ENCODE measurements at places on chromosomes 2 and 18.

DNA sequence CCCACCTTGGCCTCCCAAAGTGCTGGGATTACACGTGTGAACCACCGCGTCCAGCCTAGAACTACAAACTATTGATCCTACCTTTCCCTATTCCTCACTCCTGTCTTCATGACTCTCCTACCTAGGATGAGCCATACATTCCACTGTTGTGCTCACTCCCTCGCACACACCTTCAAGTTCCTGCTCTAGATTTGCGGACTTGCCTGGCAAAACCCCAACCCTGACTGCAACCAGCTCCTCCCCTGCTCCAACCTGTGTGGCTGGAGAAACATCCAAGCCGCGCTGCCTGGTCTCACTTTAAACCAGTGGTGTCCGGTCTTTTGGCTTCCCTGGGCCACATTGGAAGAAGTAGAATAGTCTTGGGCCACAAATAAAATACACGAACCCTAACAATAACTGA, 5.0 kb upstream of the DNPEP start:
- no peak for DNase-seq

- no peak for DNase-seq
Measured at GRCh38 chr2:43312755-43313641, 86.6 kb upstream of the ZFP36L2 start.

DNA sequence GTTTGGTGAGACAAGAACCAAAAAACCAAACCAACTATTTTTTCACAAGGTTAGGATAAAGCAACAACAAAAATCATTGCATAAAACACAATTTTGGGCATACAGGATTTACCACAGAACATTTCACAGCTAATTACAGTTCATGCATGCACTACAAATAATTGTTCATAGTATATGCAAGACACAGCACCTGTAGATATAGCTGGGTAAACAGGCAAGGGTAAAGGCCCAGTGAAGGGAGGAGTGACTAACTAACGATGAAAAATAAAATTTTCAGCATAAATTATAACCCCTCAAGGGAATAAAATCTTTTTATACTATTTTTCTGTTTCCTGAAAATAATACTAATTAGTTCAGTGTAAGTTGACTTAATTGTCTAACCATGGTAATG, 73.3 kb upstream of the CCDC141 start:
- no peak for DNase-seq

GRCh38 chr2:75493230-75493629, 67.5 kb downstream of the EVA1A start:
- DNase-seq = no peak

DNA sequence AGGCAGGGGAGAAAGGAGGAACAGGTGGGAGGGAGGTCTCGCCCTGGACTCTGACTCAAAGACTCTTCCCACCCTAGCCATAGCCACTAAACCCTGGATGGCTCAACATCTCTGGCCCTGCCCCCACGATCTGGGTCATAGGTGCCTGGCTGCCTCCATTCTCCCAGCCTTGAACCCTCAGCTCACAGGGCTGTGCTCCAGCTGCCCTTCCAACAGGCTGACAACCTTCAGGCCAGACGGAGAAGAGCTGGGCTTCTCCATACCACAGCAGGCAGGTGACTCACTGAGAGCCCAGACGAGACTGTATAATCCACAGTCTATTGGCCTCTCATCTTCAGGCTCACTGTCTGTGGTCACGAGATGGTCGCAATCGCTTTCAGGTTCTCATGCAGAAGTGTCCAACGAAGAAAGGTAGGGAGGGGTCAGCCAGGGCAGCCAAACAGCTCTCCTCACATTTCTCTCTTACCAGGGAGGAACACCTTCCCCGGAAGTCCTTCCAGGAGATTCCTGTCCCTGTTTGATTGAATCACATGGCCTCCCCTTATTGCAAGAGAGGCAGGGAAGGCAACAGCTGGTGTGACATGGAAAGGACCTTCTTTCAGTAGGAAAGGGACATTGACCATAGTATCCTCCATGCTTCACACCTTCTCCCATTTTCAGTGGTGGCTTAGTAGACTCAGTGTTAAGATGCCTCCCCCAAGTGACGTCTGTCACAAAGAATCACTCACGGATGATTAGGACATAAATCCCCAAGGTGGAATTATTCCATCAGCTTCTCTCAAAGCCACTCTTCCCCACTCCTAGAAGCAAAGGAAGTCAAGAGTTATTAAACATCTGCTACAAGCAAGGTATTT, 100.1 kb downstream of the MRO start:
- DNase-seq = no peak

DNA sequence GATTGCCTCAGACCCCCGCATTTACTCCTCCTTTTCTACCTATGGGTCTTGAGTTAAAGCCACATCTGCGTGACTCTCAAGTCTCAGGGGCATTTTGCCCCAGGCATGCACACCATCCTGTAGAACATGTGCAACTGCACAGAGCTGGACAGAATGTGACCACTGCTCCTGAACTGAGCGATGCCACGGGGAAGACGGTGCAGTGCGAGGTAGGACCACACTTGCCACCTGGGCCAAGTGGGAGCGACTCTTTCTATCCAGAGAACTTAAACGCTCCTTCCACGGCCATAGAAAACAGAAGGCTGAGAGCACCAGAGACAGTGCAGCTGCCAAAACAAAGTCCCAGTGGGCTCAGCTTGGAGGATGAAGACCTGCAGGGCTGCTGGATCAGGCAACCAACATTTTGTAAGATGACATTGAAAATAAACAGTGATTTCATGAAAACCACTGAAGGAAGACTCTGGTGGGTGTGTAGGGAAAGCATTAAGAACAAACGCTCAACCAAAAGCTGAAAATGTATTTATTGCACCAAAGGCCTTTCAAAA, 149.0 kb upstream of the HDAC4 start:
- DNase-seq = no peak

DNA sequence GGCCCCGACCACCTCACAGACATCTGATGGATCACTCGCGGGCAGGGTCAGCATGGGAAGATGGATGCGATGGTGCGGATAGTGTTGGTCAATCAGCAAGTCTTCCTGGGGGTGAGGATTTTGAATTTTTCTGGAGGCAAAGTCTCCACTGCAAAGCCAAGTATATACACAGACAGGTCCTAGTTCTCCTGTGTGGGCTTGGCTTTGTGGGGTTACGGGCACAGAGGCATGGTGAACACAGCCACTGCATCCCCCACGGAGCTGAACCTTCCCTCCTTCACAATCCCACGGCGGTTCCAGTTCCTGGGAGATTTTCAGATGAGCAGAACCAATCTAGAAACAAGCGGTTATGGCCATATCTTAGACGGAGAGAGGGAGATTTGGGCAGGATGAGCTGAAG, 35.8 kb downstream of the CNGA3 start:
- DNase-seq = no peak

DNA sequence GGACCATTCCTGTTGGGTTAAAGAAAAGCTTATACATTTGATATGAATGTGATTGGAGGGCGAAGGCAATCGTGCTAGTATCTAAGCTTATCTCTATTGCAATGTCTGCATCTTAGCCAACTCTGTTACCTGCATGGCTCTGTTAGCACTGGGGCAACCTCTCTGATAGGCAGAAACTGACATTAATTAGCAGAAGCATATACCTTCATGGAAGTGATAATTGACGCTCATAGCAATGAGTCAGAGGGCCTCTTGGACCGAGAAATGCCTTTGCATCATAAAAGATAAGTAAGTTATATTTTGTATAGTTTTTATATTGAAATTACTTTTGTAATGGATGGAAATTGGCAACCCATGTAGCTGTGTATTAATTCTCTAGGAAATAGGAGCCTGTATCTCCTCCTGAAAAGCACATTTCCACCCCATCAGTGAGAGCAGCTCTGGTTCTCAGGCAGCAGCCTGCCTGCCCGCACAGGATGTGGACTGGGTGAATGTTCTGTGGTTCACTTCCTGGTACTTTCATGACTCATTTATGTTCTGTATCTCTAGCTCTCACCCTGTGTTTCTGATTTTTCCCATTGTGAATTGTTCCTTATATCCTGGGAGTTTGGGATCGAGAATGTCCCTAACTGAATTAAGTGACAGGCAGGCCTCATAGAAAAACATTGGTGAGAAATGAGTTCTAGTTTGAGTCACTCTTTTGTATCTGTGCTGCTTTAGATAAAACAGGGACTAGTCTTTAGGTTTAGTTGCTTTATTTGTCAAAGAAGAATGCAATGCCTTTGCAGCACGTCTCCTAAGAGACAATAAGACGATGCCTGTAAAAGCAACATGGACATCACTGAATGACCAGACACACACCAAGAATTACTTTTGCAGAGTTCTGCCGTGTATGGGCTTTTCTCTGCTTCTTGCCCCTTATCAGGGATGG, 344.9 kb downstream of the DCDC2C start:
- no peak for DNase-seq

GRCh38 chr18:56508370-56509036, 129.9 kb downstream of the TXNL1 start:
- DNase-seq = no peak

DNA sequence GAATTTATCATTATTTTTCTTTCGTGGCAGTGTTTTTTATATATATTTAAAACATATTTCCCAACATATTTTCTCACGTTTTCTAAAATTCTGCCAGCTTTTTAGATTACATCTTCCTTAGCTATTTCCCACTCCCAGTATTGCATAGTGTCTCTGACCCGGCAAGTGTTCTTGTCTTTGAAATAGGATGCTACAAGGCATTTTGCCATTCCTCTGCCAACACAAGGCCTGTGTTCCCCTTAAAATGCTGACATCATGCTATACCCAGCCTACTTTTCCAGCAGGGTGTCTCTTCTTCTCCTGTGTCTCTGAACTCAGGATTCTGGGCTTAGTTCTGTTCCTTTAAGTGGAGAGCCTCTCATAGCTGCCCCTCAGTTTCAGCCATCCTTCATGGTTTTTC, 115.2 kb downstream of the DIS3L2 start:
- no peak for DNase-seq

GRCh38 chr2:109284826-109285225, 155.8 kb downstream of the SH3RF3 start:
- DNase-seq = no peak

- DNase-seq = no peak
Measured at GRCh38 chr2:10162586-10163497, 40.3 kb downstream of the RRM2 start.

- DNase-seq = no peak
Measured at GRCh38 chr2:29317077-29317517, 201.9 kb downstream of the CLIP4 start.

DNA sequence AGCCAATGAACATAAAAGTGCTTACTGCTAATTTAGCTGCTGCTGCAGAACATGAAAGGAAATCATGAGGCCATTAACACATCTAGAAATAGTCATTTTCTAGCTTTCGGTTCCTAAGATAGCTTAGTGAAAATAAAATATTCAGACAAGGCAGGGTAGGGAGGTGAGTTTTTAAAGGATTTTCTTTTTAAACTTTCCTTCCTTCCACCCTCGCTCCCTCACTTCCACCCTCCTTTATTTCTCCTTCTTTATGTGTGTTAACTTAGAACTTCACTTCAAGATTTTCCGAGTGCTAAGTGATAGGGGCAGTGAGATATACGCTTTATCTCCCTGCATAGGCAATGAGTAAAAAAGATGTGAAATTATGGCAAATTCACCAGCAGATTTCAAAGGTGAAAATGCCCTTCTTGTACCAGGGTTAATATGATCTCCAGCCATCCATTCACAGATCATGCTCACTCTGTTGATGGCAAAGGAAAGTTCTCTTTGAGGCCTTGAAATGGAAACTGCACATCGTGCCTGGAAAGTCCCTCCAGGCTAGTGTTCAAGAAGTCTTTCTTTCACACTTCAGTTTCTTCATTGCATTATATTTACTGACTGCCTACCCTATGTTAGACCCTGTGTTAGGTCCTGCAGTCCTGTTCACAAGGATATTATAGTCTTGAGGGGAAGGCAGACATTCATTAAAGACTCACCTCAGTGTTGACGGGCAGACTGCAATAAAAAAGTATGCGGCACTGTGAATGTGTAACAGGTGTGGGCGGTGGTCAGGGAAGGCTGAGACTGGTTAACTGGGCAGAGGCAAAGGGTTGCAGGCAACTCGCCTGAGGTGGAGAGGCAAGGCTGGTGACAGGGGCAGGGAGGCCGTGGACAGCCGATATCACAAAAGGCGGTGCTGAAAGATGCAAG, 200.8 kb downstream of the PLCL1 start:
- no peak for DNase-seq

- no peak for DNase-seq
Measured at GRCh38 chr2:98378901-98379300, 32.6 kb downstream of the CNGA3 start.

- no peak for DNase-seq
Measured at GRCh38 chr2:57080035-57080434, 896.2 kb downstream of the CCDC85A start.

DNA sequence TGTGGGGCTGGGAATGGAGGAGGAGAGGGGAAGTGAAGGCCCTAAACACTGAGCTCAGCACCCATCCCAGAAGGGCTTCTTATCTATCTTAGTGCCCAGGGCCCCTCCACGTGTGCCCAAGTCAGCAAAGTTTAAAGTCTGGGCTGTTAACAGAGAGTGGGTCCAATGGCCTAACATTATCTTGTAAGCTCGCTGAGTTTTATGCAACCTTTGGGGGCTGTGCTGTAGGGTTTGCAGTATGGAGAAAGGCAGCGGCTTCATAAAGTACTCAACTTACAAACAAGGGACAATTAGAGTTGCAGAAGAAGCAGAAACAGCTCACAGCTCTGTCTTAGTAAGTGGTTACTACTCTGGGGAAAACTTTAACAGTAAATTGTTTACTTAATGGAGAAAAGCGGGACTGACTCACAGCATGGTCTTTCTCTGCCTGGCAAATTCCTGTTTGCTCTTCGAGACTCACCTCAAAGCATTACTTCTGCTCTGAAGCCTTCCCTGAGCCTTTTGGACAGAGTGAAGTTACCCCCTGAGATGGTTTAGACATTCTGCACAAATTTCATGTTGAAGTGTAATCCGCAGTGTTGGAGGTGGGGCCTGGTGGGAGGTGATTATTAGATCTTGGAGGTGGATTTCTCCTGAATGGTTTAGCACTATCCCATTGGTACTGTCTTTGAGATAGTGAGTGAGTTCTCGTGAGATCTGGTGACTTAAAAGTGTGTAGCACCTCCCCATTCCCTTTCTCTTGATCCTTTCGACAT, 9.0 kb downstream of the ENOSF1 start:
- no peak for DNase-seq

GRCh38 chr2:174551697-174552096, 45.9 kb downstream of the WIPF1 start:
- no peak for DNase-seq

DNA sequence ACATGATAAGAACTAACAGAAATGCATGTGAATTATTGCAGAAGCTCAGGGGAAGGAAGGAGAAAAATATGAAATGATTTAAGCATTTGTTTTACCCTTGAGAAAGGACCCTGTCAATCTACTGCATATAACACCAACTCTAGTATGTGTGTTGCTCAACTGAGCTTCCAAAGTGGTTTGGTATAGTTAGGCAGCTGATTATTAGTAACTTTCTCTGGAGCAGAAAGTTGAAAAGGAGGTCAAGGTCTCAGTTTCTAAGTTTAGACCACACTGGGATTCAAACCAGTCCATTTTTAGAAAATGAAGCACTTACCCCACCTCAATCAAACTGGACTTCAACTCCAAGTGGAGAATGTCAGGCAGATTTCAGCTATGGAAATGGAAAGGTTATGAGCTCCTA, 123.3 kb upstream of the CDC42EP3 start:
- DNase-seq = no peak

- no peak for DNase-seq
Measured at GRCh38 chr2:209727077-209727476, 44.6 kb upstream of the UNC80 start.

All from stimulated activated CD8-positive, alpha-beta memory T cell treated with anti-CD3 and anti-CD28 coated beads, Interleukin-15, amount 100 ng/mL, for 24 hours (primary cell).